ENCODE measurements at places on chromosomes 5 and 9.

DNA sequence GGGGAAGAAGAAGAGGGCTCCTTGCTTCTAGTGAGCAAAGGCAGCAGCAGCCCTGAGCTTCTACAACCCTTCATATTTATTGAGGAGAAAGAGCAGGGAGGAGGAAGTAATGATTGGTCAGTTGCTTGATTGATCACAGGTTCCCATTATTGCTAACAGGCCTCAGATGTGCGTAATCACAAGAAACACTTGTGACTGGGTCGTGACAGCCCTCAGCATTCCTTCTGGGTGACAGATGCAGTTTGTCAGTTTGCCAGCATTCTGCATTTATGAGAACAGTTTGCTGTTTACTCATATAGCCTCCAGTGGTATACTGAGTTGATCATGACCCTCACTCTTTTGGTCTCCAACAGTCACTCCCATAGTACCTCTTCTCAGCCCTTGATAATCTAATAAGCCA, 111.5 kb upstream of the TNC start:
- DNase-seq: no peak

DNA sequence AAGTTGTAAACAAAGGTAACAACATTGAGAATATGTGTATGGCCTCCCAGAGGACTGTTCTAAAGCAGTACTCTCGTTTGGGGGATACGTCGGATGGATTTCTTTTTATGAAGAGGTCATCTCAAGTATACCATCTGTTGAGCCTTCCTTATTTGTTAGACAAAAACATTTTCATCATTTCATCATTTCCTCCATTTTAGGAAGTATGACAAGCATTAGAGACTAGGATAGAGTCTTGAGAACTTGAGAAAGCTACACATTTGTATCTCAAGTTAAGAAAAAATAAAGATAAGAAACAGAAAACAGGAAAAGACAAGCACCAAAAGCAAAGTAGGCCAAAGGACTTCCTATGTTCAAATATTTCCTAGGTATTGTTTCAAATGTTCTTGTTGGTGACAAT, 307.0 kb downstream of the EFNA5 start:
- no peak for DNase-seq

- DNase-seq: no peak
These were observed 22.6 kb downstream of the TMEM267 start for GRCh38 chr5:43461066-43461465.

DNA sequence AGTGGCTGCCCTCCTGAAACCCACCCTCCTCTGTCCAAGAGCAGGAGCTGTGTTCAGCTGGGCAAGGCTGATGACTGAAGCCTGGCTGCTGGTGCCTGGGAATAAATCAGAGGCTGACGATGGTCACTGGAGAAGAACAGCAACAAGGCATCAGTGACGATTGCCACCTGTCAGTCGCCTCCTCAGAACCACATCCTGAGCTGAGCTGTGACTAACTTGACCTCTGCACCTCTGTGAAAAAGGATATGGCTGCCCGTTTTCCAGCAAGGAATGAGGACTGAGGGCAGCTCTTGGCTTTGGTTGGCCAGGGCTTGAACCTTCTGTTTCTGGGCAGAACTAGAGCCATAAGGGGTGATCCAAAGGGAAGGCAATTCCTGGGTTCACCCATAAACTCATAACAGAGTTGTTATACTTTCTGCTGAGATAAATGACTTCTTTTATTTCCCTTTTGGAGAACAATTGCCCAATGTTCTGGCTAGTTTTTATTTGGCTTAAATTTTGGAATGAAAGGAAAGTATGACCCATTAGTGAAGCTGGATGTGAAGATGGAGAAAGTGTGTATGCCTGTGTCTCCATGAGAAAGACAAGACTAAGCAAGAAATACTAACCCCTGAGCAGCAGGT, 40.1 kb downstream of the TRIP13 start:
- no peak for DNase-seq

All from Panc1 (cell line).